Eye (tissue), 1 donor: ENCODE measurements at places on chromosomes 11 and 22.

DNA sequence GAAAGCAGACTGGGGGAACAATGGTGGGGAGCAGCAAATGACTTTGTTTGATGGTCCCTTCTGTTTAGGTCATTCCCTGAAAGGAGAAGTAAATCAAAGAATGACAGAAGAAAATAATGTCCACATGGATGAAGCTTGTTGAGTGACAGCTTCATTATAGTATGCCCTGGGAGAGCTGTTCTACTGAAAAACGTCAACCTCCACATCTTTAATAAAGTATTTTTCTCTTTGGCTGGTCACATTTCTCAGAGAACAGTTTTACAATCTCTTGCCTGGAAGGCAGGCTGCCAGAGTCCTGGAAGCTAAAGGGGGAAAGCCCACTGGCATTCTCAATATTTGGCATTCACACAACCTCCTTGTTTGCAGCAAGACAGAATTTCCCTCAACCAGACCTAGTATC is 287.9 kb downstream of the SWAP70 start:
- DNase-seq: peak; percentile 4

- no peak for DNase-seq
These were observed 4.1 kb downstream of the MIF start for GRCh38 chr22:23898006-23898974.

DNA sequence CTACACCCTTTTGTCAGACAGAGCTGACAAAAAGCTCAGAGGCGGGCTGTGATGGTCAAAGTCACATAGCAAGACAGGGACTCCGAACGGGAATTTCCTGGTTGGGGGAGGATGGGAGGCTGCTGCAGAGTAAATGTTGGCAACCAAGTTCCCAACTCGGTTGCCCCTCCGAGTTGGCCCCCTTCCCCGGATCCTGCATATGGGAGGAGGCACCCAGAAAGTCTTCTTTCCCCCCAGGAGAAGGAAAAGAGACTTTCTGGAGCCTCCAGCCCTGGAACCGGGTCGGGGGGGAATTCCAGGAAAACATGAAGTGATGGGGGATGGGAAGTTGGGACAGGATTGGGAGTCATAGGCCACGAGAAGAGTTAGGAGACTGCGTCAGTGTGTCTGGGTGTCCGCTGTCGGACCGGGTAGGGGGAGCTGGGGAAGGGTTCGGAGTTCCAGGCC is 614 bp downstream of the SELENOM start:
- no peak for DNase-seq

- no peak for DNase-seq
These were observed 102.3 kb upstream of the ASPHD2 start for GRCh38 chr22:26326803-26327202.

DNA sequence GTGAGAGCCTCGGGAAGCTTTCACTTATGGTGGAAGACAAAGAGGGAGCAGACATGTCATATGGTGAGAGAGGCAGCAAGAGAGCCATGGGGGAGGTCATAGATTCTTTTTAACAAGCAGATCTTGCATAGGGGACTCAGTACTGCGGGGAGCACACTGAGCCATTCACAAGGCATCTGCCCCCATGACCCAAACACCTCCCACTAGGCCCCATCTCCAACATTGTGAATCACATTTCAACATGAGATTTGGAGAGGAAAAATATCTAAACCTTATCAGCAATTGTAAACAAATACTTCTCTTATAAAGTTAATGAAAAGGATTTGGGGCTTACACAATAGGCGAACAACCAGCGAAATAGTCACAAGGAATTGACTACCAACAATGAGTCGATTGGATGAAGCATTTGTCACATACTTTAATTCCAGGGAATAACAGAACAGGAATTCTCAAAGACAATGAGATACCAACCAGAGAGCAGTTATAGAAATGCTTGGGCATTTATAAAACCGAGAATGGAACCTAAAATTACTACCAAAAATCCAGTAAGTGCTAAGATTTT is 7.3 kb downstream of the DDI1 start:
- no peak for DNase-seq
